ENCODE measurements at places on chromosomes 13 and 19.
A peak's percentile ranks its signal among the peaks of the same experiment; 100 is the strongest.

DNA sequence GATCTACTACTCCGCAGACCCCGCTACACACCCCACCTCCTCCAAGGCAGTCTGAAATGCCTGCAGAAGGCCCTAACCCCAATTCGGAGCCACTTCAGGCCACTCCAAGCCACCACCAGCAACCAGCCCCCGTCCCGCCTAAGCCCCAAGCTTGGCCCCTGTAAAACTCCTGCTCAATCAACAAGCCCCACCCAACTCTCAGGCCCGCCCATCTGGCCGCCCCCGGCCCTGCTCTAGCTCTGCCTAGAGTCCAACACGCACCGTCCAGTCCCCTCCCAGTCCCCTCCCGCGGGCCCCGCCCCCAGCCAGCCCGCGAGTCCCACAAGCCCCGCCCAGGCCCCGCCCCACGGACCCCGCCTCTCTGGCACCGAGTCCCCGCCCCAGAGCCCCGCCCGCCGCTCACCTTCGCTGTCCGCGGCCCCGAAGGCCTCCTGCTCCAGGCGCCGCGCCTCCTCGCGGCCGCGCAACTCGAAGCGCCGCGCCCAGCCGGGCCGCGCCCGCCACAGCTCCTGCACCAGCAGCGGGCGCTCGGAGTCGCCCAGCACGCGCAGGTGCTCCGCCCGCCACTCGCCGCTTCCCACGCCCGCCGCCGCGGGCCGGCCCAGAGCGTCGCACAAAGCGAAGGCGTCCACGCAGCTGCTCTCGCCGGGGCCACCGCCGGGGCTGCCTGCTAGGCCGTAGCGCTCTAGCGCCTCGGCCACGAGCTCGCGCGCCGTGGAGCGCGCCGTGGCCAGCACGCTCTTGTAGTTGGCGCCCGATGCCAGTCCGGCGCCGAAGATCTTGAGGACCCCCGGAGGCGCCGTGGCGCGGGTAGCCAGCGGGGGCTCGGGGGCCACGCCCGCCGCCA, 1.6 kb downstream of the RASIP1 start:
- DNase-seq, result peak; percentile 94

GRCh38 chr19:53158119-53158656, 665 bp downstream of the ZNF347 start:
- peak; percentile 49 for DNase-seq

GRCh38 chr13:90738881-90739280, 608.6 kb upstream of the MIR17HG start:
- DNase-seq, result no peak

DNA sequence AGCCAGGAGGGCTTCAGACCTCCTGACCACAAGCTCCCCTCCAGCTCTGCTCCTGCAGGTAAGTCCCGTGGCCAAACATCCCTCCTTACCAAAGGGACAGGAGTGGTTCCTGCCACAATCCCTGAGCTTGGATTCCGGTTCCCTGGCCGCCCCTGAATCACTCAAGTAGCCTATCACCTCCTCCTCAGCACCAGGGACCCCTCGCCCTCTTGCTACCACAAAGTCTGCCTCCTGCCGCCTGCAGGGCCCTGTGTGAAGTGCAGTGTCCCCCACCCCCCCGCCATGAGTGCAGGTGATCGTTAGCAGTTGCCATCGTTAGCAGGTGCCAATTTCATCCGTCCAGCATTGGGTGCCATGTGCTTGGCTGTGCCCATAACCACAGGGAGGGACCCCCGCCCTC, 40.8 kb upstream of the RANBP3 start:
- no peak for DNase-seq

GRCh38 chr19:12793290-12794195, 2.3 kb downstream of the JUNB start:
- DNase-seq, result peak; percentile 96

GRCh38 chr19:19366434-19367396, 38.8 kb upstream of the GATAD2A start:
- peak; percentile 65 for DNase-seq

DNA sequence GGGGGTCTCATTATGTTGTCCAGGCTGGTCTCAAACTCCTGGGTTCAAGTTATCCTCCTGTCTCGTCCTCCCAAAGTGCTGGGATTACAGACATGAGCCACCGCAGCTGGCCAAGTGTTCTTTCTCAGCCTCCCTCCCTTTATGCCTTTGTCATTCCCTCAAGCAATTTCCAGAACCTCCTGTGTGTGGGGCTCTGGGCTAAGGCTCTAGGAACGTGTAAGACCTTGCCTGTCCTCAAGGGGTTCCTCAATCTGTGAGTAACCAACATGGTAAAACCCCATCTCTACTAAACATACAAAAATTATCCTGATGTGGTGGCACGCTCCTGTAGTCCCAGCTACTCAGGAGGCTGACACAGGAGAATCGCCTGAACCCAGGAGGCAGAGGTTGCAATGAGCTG, 15.5 kb upstream of the SPACA4 start:
- DNase-seq, result no peak

DNA sequence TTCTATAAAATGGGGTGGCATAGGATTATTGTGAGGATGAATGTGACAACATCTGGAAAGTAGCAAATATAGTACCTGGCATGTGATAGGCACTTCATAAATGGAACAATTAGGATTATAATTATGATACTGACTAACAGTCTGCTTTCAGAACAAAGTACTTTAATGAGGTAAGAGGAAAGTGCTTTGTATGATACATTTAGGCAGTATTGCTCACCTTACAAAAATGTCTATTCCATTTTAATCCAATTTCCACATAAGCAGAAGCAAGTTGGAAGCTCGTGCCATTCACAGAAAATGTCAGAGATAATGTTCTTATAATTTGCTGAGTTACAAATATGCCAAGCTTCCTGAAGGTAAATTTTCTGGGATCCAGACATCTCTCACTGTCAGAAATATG, 16.9 kb upstream of the HTR2A start:
- DNase-seq, result no peak

DNA sequence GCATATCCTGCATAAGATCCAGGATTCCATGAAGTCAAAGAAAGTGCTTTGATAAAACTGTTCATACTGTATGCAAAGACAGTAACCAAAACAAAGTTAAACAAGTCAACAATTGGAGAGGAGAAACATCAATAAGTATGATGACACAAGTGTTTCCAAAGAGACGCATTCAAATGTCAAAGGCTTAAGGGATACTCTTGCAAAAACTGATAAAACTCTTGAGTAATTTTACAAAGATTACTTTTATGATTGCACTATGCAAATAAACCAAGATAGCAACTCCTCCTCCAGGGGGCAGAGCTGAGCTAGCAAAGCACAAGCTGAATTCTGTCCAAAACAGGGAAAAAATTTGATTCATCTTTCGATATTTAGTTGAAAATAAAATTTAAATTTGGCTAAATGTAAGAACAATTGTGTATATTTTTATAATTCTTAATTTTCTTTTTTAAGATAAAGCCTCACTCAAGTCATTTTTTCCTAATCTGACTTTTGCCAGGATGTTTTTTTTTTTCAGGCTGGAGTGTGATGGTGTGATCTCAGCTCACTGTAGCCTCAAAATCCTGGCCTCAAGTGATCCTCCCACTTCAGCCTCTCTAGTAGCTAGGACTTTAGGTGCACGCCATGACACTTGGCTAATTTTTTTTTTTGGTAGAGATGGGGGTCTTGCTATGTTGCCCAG, 84.0 kb downstream of the MZT1 start:
- peak; percentile 60 for DNase-seq

- DNase-seq, result no peak
Observed at GRCh38 chr19:29527500-29528328, 1.9 kb downstream of the VSTM2B start.

- DNase-seq, result no peak
Observed at GRCh38 chr13:67966065-67966464, 735.9 kb upstream of the PCDH9 start.

- DNase-seq, result no peak
Observed at GRCh38 chr19:30629086-30629485, 256.9 kb downstream of the ZNF536 start.

DNA sequence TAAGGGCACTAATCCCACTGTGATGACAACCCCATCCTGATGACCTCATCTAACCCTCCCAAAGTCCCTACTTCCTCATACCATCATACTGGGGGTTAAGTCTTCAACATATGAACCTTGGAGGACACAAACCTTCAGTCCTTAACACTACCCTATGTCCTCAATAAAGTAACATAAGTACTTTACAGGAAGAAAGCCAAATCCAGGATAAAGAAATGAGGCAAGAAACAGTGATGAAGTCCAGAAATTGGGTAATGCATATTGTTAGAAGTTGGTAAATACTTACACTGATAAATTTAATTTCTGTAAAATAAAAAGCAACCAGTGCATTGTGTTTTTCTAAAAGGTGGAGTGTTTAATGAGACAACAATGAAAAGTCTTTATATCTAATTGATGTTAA, 284.8 kb upstream of the SOX21 start:
- no peak for DNase-seq

DNA sequence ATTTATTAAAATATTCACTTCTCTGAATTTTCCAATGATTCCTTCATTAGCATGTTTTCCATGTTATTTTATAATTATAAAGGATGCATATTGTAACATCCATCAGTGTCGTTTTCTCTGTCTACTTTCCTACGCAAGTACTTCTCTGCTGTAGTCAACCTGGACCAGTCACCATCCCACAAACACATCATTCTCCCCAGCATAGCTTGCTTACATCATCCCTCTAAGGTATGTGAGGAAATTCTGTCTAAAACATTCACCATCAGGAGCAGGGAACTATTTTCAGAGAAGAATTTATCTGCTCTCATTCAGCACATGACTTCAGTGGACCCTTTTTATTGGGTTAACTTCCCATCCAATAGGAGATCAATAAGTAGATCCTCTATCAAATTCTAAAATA, 806.1 kb upstream of the ARGLU1 start:
- no peak for DNase-seq

- DNase-seq, result no peak
Observed at GRCh38 chr13:112103260-112103838, 36.4 kb downstream of the SOX1 start.

GRCh38 chr19:16915135-16915534, 26.3 kb downstream of the F2RL3 start:
- no peak for DNase-seq

DNA sequence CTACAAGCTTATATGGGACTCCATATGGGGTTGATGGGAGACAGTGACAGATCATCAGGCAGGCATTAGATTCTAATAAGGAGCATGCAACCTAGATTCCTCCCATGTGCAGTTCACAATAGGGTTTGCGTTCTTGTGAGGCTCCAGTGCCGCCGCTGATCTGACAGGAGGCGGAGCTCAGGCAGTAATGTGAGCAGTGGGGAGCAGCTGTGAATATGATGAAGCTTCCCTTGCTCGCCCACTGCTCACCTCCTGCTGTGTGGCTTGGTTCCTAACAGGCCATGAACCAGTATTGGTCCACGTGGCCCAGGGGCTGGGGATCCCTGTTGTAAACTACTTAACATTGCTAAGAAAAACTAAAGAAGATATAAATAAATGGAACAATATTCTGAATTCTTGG, 378.4 kb downstream of the KCNRG start:
- DNase-seq, result no peak

DNA sequence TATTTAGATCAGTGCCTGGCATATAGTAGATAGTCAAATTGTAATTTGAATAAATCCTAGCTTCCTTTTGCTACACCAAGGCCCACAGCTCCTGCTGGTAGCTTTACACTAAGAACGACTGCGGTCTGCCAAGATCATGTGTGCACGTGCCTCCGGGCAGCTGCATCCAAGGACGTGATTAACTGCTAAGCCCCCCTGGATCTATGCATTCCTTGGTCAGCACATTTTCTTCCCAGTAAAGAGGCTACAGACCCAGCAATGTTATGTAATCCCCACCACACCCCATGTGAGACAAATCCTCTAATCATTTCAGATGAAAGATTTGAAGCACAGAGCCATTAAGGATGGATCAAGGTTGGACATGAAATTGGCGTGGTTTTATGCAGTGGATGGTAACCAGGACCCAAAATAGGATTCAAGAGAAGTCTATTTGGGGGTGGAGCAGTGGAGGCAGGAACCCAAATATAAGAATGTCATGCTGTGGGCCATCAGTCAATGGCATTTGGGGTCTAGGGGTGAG, 65.2 kb upstream of the PEG3 start:
- peak; percentile 59 for DNase-seq

GRCh38 chr13:50537029-50537428, 306.5 kb downstream of the DLEU7 start:
- DNase-seq, result no peak

GRCh38 chr13:92177966-92178365, 779.5 kb downstream of the GPC5 start:
- no peak for DNase-seq

DNA sequence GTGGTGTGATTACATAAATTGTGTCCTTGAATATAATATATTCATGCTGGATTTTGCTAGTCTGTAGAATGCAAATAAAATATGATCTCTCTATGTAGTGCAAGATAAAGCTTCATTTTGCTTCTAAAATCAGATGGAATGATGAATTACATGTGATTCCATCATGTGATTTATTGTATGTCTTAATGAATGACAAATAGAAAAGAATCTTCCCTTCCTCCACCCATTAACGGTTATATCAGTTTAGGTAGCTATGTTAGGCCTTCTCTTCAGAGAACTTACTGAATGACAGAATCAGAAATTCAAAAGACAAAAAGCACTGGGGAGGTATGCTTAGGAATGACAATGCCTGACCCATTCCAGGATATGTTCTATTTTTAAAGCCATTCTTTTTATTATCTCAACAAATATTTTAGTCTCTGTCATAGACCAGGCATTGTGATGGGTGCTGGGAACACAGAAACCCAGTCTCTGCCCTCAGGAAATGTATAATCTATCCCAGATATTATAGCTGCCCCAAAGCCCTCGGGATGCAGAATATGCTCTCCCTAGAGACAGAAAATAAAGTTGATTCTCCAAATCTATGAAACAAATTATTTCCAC, 90.6 kb downstream of the TEX26 start:
- DNase-seq, result no peak

DNA sequence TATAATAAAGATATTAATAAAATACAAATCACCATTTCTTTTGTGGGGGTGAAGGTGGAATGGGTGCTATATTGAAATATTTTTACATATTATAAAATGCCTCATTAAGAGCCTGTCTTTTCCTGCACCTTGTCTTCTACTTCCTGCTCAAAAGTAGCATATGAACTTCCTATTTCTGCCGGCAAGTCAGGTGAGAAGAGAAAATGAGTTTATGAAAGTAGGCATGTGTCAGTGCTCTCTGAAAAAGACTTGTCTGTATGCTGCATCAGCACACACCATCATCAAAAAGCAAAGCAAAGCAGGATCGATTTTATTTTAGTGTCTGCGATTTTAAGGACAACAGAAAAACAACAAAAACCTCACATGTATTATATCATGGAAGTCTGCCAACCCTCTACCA, 114.2 kb downstream of the RAP2A start:
- DNase-seq, result no peak
